ENCODE measurements at places on chromosomes 12 and 14.

DNA sequence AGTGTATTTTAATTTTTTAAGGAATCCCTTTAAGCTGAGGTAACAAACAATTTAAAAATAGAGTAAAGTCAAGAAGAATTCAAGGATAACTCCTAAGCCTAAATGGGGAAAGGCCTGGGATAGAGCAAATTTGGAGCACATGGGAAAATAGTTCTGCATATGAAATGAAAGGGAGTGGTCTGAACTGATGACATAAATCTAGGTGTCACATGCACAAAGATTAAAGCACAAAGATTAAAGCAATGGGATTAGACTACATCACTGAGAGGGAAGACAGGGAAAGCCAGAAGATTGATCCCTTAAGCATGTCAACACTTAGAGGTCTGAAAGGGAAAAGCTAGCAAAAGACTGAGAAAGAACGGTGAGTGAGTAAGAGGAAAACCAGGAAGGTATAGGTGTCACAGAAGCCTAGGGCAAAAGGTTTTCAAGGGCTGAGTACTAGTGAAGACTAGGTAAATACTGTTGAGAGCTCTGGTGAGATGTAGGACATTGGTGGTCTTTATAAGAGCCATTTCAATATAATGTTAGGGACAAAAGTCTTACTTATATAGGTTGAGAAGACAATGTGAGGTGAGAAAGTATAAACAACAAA is 59.6 kb downstream of the SEC23A start:
- DNase-seq: no peak

DNA sequence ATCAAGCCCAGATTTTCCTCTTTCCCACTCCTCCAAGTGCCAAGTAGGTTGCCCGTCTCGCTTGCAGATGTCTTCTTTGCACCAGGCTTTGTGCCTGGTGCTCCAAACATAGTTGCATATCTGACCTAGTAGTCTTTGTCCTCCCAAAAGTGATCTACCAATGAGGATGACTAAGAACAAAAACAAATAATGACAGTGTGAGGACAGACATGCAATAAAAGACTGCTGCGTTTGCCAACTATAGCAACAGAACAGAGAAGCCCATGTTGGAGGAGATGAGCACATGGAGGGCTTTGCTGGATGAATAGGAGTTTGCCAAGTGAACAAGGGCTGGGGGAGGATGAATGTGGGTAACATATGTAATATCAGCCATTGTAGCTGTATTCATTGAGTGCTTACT is 15.6 kb downstream of the DTX1 start:
- DNase-seq: no peak

- no peak for DNase-seq
Observed at GRCh38 chr14:69672356-69672755, 61.0 kb downstream of the SUSD6 start.

GRCh38 chr12:4068981-4069669 is 195.9 kb upstream of the PARP11 start:
- no peak for DNase-seq

GRCh38 chr12:108750526-108750925 is 19.2 kb upstream of the CORO1C start:
- no peak for DNase-seq

GRCh38 chr12:13947276-13947946 is 34.0 kb downstream of the GRIN2B start:
- DNase-seq: no peak

DNA sequence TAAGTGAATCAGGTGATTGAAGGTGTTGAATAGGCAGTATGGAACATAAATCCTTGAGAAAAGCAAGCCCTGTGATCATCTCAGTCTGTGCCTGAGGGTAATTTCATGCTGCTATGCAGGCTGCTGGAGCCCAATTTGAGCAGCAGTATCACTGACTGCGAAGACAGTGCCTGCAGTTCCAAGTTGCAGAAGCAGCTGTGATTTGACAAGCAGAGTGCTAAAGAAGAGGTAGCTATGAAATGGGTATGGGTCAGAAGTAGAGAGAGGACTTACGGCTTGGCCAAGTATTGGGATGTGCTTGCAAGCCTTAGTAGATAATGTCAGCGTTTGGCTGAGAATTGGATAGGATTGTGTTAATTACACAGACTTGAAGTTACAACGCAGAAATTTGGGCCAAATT is 22.5 kb downstream of the PIK3C2G start:
- DNase-seq: no peak

GRCh38 chr12:58367041-58367440 is 425.7 kb downstream of the ATP23 start:
- no peak for DNase-seq

DNA sequence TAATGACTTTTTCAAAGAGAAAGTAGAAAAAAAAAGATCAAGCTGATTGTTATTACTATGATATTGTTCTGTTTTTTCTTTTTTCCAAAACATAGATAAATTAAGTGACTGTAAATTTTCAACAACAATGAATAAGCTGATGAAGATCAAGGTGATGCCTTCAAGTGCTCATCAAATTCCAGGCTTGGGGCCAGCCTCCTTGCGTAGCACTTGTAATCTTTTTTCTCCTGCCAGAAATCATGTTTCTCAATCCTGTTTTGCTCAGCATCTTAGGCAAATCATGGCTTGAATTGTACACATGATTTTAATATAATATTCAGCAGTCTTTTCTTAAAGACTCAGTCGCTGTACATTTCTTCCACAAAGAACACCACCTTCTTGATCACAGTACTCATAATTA is 333.2 kb downstream of the NPAS3 start:
- DNase-seq: no peak

DNA sequence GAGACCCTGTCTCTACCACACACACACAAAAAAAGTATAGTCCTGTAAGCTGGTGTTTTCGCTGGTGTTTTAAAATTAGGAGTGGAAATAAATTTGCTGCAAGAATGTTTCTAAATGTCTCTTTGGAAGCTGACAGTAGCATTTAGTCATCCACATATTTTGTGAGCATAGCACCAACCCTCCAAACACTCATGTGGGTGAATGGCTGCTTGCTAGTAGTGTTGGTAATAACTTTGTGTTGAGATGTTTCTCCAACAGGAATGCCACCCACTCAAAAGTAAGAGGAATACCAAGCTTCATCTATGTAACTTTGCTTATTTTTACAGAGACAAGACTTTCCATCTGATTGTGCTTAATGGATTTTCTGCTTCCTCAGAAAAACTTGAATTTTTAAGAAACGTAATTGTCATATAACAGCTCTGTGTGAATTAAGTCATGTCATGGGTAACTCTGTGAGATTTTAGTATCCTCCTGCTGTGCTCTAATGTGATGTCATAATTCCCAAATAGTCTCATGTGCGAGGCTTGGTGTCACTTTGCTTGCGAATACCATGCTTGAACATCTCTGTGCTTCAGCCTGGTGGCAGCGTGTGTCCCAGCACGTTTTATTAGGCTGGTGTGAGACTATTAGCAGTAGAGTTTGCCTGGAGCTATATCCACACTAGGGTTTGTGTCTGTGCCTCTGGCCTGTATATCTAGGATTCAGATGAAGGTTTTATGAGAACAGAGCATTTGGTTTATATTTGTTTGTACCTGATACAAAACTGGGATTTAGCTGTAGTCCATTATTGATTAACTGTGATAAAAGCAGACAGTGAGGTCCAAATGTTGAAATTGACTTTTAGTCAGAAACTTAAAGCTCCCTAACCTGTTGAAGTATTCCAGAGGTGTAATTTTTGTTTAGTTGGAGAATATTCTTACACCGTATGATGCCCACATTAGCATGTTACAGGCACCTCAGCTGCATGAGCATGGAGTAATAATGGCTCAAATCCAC is 80.5 kb downstream of the FBXW8 start:
- no peak for DNase-seq

DNA sequence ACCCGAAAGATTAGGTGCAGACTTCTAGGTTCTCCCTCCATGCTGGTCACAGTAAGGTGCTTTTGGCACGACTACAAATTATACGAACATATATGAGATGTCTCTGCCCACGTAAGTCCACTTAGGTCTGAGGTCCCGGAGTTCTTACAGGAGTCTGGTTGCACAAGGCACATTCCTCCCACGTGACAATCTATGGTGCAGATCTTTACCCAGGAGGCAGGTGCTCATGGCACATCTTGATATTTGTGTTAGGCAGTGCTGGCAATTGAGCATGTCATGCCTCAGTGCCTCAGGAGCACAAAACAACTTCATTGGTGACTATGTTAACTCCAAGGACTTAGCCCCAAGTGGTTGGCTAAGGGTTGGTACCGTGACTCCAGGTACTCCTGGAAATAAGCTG is 92.0 kb upstream of the AMN1 start:
- no peak for DNase-seq

DNA sequence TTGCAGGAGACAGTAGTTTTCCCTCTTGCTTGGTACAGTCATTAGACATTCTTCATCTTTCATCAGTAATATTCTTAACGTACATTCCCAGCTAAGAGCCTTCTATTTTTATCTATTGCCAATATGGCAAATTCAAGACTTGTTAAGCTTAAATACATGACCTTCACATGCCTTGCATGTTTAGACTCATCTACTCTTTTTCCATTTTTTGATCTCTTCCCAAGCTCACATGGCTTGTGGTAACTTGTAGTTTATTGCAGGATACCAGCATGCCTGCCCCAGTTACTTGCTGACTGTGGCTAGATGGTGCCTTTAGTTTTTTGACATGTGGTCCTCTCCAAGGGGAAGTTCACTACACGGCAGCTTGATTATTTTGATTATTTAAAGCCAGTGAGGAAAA is 729.0 kb downstream of the SLC6A15 start:
- no peak for DNase-seq

GRCh38 chr12:47219243-47219642 is 139.5 kb upstream of the AMIGO2 start:
- DNase-seq: no peak

DNA sequence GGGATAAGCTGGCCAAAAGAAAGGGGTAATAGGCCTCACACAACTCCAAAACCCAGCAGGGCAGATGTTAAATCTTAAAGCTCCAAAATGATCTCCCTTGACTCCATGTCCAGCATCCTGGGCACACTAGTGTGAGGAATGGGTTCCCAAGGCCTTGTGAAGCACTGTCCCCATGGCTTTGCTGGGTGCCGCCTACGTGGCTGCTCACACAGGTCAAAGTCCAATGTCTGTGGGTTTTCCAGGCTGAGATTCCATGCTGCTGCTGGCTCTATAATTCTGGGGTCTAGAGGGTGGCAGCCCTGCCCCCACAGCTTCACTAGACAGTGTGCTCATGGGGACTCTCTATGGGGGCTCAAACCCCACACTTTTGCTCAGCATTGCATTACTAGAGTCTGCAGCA is 145.3 kb upstream of the GRIN2B start:
- no peak for DNase-seq

GRCh38 chr14:52937869-52938268 is 13.0 kb downstream of the FERMT2 start:
- DNase-seq: no peak

DNA sequence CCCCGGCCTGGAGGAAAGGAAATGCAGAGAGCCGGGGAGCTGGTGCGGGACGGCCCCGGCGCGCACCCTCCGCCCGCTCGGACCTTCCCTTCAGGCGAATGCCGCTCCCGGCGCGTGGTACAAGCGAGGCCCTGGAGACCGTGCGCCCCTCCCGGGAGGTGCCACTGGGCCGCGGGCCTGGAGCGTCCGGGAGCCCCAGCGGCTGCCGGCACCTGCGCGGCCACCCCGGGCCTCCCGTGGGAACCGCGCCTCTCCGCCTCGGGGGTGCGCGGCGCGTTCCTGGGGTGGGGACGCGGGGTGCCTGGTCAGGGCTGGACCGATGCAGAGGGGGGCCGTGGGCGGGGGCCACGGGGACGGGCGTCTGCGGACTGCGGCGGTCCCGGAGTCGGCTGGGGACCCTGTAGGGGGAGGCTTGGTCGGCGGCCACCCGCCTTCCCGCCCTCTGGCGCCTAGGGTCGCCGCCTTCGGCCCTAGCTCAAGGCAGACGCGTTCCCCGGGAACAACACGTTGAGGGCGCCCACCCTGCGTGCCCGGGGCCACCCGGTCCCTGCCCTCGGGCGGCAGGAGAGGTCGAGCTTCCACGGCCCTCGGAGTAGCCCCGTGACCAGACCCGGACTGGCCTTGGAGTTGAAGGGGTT is 599 bp downstream of the PAPLN start:
- DNase-seq: no peak

GRCh38 chr14:91533623-91534022 is 23.5 kb upstream of the PPP4R3A start:
- no peak for DNase-seq

DNA sequence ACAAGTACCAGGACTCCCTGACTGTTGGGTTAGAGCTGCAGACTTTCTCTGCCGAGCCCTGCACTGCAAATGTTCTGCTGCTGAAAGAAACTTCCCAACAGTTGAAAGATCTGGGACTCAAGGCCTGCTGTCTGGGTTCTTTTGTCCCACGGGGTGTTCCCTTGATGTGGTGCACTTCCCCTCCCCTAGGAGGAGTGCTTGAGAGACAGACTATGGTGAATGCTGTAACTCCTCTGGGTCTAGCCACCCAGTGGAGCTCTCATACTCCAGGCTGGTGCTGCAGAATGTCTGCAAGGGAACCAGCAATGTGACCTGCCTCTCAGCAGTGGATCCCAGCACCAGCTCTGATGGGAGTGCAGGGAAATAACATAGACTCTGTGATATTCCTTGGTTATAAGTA is 129.2 kb upstream of the SLCO1B1 start:
- no peak for DNase-seq

- no peak for DNase-seq
Observed at GRCh38 chr12:28035500-28035899, 63.0 kb upstream of the PTHLH start.

DNA sequence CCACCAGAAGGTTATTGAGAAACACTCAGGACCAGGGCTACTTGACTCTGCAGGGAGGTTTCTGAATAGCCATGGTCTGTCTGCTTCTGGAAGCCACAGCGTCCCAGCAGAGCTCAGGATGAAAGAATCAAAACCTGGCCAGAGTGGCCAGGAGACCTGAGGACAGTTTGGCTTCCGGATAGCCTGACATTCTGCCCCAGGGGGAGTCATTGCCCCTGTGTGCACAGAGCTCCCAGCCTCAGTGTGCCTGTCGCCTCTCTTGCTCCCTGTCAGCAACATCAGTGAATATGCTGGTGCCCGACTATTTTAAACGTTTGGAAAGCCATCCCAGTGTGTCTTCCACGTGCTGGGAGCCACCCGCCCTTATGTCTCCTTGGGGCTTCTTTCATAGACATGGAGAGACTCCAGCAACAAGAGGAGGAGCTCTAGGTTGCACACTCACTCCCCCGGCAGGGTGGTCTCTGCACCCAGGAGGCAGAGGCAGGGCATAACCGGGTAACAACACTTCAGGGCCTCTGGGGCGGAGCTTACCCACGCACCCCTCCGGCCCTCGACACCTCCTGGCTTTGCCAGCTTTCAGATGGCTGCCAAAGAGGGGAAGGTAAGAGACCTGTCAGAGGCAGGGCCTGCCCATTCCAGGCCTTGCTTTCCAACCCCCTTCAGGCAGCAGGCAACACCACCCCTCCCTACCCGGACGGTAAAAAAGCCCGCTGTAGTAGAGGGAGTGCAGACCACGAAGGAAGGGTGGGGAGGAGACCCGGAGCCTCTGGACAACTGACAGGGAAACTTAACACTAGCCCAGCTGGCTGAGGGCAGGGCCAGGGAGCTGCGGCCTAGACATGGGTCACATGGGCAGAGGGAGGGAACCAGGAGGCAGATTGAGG is 19.0 kb upstream of the SLC6A12 start:
- DNase-seq: no peak
